ENCODE measurements at places on chromosomes 7 and 10.
A peak's percentile ranks its signal among the peaks of the same experiment; 100 is the strongest.

GRCh38 chr10:3418926-3419325 lies 246.3 kb upstream of the PITRM1 start:
- DNase-seq: no peak

- no peak for DNase-seq
These were observed 40.5 kb upstream of the MMD2 start for GRCh38 chr7:4999369-4999950.

GRCh38 chr10:69769395-69769992 lies 32.2 kb upstream of the COL13A1 start:
- peak; percentile 90 for DNase-seq

- no peak for DNase-seq
These were observed 123.6 kb upstream of the GDF10 start for GRCh38 chr10:47176206-47176902.

- no peak for DNase-seq
These were observed 84.2 kb downstream of the ARID5B start for GRCh38 chr10:61985715-61986114.

DNA sequence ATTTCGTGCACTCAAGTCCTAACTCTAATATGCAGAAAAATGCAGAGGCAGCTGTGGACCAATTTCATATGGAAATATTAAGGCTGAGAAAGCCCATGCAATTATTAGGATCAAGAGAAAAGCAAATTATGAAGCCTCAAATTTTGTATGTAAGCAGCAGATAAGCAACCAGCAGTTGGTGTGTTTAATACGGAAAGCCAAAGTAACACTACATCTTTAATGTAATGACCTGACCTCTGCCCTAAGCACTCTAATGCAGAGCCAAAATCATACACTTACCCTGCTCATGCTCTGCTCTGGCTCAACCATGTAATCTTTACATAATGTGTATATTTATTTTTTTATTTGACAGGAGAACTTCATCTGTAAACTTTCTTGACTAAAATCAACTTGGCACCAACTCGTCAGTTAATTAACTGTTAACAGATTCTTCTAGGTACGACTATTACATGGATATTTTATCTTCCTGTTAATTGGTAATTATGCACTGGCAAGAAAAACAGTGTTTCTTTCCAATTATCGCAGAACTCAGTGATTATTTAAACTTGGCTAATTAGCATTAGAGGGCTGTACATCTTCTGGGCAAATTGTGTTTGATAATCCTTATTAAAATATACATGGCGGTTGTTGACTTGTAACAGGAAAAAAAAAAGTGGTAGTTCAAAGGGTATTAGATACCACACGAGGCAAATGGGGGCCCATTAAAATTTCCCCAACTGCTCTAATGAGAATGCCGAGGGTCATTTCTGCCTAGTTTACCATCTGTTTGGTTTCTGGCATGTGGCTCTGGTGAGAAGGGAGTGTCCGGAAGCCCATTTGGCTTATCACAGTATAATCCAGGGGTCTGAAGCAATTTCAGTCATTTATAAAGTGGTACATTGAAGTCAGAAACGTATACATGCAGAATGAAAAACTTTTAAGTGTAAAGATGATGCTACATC lies 94.5 kb downstream of the RELN start:
- no peak for DNase-seq

GRCh38 chr10:115092555-115093285 lies 445 bp upstream of the ATRNL1 start:
- peak; percentile 52 for DNase-seq

DNA sequence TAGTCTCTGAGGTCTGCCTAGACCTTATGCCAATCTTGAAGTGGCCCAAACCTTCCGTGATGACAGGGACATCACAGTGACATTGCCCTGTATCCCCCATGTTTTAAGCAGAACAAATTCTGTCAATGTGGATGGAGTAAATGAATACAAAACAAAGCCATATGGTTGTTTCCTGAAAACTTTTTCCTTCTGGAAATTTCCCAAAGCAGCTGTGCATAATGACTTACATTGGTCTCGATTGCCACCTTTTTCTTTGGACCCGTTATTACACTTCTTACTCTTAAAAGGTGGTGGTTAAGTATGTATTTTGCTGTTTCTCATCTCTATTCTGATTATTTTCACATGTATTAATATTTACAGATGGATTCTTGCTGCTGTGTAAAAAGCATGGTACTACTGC lies 411.2 kb upstream of the KLF6 start:
- DNase-seq: no peak

DNA sequence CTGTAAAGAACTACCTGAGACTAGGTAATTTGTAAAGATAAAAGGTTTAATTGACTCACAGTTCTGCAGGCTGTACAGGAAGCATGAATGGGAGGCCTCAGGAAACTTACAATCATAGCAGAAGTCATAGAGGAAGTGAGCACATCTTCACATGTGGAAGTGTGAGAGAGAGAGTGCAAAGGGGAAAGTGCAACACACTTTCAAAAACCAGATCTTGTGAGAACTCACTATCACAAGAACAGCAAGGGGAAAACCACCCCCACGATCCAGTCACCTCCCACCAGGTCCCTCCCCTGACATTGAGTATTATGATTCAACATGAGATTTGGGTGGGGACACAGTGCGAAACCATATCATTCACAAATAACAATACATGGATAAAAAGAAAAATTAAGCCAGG lies 24.5 kb downstream of the AVL9 start:
- no peak for DNase-seq

GRCh38 chr10:60944058-60944909 lies at the start of gene RHOBTB1:
RHOBTB1 (minus strand) TSS chr10:60944185; CDS start chr10:60911542, 32,643 bp downstream.
- DNase-seq: peak; percentile 79

- DNase-seq: peak; percentile 62
These were observed 11.6 kb downstream of the KLRG2 start for GRCh38 chr7:139471740-139472353.

DNA sequence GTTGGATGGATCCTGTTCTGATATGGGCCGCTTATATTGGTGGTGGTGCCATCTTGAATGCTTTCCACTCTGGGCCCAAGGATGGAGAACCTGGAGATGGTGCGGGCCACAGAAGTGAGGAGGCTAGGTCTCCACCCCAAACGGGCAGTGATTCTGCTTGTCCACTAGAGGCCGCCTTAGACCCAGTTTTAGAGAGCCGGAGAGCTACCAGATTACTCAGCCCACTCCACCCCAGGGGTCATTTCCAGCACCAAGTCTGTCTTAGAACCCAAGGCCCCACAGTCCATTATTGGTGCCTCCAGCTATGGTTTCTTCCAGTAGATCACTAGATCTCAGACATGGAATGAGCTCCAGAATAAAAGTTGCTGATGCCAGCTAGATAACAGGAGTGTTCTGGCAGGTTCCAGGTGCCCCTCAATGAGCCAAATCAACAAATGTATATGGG lies 11.8 kb upstream of the CAMK2G start:
- DNase-seq: peak; percentile 82

DNA sequence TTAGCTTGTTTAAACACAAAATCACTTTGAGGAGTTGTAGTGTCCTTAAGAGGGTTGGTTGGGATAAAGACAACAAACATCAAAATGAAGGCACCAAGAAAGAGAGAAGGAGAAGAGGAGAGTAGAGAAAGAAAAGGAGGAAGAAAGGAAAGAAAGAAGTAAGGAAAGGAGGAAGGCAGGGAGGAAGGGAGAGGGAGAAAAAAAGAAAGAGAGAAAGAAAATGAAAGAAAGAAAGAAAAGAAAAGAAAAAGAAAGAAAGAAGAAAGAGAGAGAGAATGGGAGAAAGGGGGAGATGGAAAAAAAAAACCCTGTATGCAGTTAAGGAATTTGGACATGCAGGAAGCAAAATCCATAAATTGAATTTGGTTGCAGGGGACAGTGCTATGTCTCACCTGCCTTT lies 635.4 kb upstream of the FZD8 start:
- no peak for DNase-seq

DNA sequence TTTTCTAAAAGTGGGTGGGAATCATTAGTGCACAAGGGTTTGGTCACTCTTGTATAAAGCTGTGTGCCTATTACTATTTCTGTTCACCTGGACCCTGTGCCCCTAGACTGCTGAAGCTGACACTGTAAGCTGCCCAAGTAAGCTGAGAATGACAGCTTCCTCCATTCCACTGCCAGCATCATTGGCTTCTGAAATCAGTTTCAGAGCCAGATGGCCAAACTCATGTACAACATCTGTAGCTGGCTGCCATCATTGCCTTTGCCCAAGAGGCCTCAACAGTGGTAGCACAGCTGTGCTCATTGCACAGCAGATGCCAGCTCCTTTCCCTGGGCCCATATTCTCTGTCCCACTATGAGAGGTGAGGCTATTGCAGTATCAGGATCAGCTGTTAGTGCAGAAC lies 165.7 kb downstream of the CPEB3 start:
- DNase-seq: no peak

GRCh38 chr7:87966271-87966670 lies 32.2 kb downstream of the ADAM22 start:
- no peak for DNase-seq

GRCh38 chr10:131802996-131803395 lies 97.8 kb upstream of the PPP2R2D start:
- DNase-seq: no peak

GRCh38 chr7:75905785-75906604 lies 9.0 kb upstream of the POR start:
- DNase-seq: peak; percentile 73

- peak; percentile 80 for DNase-seq
These were observed 2.6 kb downstream of the LDB1 start for GRCh38 chr10:102117391-102118159.

- DNase-seq: no peak
These were observed 293.1 kb upstream of the SEMA3C start for GRCh38 chr7:81211934-81212320.
